Naive thymus-derived CD4-positive, alpha-beta T cell (primary cell): ENCODE measurements at places on chromosomes 3 and 15. TPM values are rescaled to one million over a fixed set of nuclear protein-coding genes. Genes with fewer than 3 reads are reported as not detected.

GRCh38 chr3:15768421-15769255, 29.1 kb downstream of the ANKRD28 start:
- H3K36me3 ChIP-seq, result no peaks in the 10 kb centered on the region
- no peak overlapping the region for H3K4me3 ChIP-seq
- no peaks in the 10 kb centered on the region for H3K27me3 ChIP-seq
- no peak overlapping the region for H3K27ac ChIP-seq
- no peaks in the 10 kb centered on the region for H3K4me1 ChIP-seq

GRCh38 chr3:45145223-45145622, 955 bp downstream of the CDCP1 start:
- peaks cover 13% of the 10 kb centered on the region for H3K4me1 ChIP-seq
- H3K27ac ChIP-seq, result no peak overlapping the region
- no peaks in the 10 kb centered on the region for H3K36me3 ChIP-seq
- H3K27me3 ChIP-seq, result no peaks in the 10 kb centered on the region

DNA sequence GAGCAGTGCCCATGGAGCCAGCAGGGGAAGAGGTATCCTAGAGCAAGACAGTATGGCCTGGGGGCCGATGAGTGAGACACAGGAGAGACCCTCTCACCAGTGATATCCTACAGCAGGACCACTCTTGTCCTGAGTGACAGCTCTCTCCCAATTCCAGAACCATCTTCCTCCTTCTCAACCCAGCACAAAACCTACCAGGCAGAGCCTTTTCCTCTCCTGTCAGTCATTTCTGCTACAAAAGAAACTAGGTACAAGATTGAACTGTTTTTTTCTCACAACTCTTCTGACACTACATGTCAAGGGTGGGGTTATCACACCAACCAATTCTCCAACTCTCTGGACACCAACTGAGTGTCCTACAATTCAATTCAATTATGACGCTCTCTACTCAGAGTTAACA, 506.6 kb downstream of the EPHB1 start:
- no peaks in the 10 kb centered on the region for H3K36me3 ChIP-seq
- no peaks in the 10 kb centered on the region for H3K27me3 ChIP-seq
- H3K27ac ChIP-seq, result no peak overlapping the region

- H3K27ac ChIP-seq, result no peak overlapping the region
- no peaks in the 10 kb centered on the region for H3K36me3 ChIP-seq
- no peak for DNase-seq
- no peak overlapping the region for H3K4me3 ChIP-seq
- H3K4me1 ChIP-seq, result no peaks in the 10 kb centered on the region
Measured at GRCh38 chr15:67865331-67865730, 25.5 kb upstream of the RNU6-1 start.

DNA sequence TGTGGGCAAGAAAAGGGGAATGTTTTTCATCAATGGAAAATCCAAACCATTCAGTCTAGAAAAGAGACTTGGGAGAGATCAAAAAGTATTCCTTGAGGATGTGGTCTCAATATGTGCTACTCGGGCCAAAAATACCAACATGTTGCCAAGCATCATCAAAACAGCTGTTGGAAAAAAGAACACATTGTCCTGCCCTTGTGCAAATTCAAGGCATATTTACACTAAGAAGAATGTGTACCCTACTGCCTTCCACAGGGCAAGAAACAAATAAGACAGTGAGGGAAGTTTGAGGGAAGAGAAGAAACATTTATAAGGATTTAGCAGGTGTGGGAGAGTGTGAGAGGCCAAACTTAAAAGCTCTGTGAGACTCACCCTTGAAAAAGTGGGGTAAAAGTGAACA, 252.1 kb downstream of the NTRK3 start:
- no peak overlapping the region for H3K27ac ChIP-seq
- H3K4me1 ChIP-seq, result no peaks in the 10 kb centered on the region
- H3K36me3 ChIP-seq, result no peaks in the 10 kb centered on the region
- no peak for DNase-seq

DNA sequence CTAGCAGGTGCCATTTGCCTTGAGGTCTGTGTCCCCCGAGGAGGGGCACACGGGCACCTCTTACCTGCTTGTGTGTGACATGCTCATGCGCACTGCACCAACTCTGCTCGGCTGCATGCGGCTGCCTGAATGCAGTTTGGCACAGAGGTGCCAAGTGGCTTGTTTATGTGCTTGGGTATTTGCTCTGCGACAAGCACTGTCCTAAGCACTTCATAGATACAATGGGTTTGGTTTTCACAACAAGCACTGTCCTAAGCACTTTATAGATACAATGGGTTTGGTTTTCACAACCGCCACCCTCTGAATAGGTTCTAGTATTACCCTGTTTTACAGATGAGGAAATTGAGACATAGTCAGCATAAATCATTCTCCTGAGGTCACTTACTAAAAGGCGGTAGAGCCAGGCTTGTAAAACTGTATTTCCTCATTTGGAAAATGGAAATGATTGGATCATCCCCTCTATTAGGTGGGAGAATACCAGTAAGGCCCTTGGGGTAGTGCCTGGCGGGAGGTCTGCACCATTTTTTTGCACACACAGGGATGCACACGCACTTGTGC, 487 bp downstream of the ITIH4 start:
- H3K36me3 ChIP-seq, result no peaks in the 10 kb centered on the region
- DNase-seq, result no peak
- H3K4me1 ChIP-seq, result no peaks in the 10 kb centered on the region
- no peak overlapping the region for H3K27ac ChIP-seq
- H3K4me3 ChIP-seq, result no peak overlapping the region

- no peak for DNase-seq
- H3K27me3 ChIP-seq, result no peaks in the 10 kb centered on the region
- no peaks in the 10 kb centered on the region for H3K4me1 ChIP-seq
- no peak overlapping the region for H3K27ac ChIP-seq
Measured at GRCh38 chr3:123353850-123354233, 95.0 kb downstream of the ADCY5 start.

GRCh38 chr15:74258456-74259291, 22.5 kb downstream of the CCDC33 start:
- no peaks in the 10 kb centered on the region for H3K4me1 ChIP-seq
- no peaks in the 10 kb centered on the region for H3K36me3 ChIP-seq
- H3K27me3 ChIP-seq, result no peaks in the 10 kb centered on the region
- no peak overlapping the region for H3K27ac ChIP-seq
- DNase-seq, result no peak

GRCh38 chr3:138186803-138187295, 252 bp upstream of the ARMC8 start:
- no peaks in the 10 kb centered on the region for H3K36me3 ChIP-seq
- peaks cover 13% of the 10 kb centered on the region for H3K4me1 ChIP-seq
- H3K4me3 ChIP-seq, result peak overlapping the region; percentile 98
- peak; percentile 87 for DNase-seq
- no peaks in the 10 kb centered on the region for H3K27me3 ChIP-seq

DNA sequence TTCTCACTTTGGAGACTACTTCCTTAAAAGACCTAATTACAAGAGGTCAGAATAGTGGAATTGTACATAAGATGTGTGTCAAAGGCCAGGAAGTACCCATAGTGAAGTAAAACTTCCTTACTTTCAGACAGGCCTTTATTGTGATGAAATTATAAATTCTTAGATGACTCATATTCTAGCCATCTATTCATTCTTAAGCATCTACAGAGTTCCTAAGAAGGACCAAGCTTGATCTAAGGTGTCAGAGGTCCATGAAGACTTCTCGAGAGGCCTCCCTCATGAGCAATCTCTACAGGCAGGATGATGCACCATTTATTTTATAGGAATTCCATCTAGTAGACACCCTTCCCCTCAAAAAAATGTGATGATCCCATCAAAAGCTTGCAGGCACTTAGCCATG, 493.3 kb downstream of the MAGI1 start:
- H3K4me3 ChIP-seq, result no peak overlapping the region
- H3K27me3 ChIP-seq, result no peaks in the 10 kb centered on the region
- DNase-seq, result no peak
- H3K36me3 ChIP-seq, result no peaks in the 10 kb centered on the region
- H3K27ac ChIP-seq, result no peak overlapping the region

DNA sequence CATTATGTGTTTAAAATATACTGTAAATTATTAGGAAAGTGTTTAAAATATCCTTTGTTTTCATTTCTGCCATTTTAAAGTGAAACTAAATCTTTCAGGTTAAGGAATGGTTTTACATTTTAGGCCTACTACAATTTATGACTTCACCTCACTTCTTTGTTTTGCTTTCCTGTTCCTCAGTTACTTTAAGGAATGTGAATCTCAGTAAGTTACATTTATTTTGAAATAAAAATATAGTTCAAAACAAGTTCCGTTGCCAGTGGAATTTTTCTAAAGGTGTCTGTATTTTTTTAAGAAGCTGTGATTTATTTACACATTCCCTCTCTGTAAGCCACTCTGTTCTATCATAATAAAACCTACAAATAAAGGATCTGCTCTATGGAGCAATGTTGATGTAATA, 630.9 kb upstream of the AGTR1 start:
- no peak overlapping the region for H3K27ac ChIP-seq
- H3K27me3 ChIP-seq, result no peaks in the 10 kb centered on the region
- DNase-seq, result no peak
- no peak overlapping the region for H3K4me3 ChIP-seq
- H3K4me1 ChIP-seq, result no peaks in the 10 kb centered on the region

GRCh38 chr3:144270100-144270499, 298.5 kb downstream of the DIPK2A start:
- H3K36me3 ChIP-seq, result no peaks in the 10 kb centered on the region
- no peaks in the 10 kb centered on the region for H3K4me1 ChIP-seq
- DNase-seq, result no peak
- H3K27ac ChIP-seq, result no peak overlapping the region
- H3K4me3 ChIP-seq, result no peak overlapping the region

GRCh38 chr3:99330924-99331532, 307.4 kb upstream of the COL8A1 start:
- no peak overlapping the region for H3K27ac ChIP-seq
- H3K36me3 ChIP-seq, result no peaks in the 10 kb centered on the region
- no peaks in the 10 kb centered on the region for H3K27me3 ChIP-seq
- no peaks in the 10 kb centered on the region for H3K4me1 ChIP-seq

DNA sequence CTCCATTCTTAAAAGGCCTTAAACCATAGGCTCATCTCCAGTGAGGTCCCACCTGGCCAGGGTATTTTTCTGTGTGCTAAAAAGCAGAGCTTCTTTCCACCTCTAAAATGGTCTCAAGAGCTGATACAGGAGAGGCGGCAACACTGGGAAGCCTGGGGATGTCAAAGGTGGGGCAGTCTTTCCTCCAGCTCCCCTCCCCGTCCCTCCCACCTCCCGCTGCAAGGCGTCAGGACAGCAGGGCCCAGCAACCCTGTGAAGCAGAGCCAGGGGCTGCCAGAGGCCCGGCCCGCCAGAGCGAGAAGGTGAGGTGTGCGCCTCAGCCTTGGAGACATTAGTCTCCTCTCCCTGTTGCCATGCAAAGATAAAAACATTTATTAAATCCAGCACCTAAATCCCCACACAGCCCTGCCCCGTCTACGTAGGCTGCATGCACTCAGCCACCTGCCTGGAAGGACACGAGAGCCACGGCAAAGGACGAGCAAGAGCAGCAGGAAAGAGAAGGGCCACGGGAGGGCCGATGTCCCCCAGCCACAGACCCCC, 75.6 kb downstream of the FAM174B start:
- no peaks in the 10 kb centered on the region for H3K36me3 ChIP-seq
- H3K27me3 ChIP-seq, result no peaks in the 10 kb centered on the region
- no peaks in the 10 kb centered on the region for H3K4me1 ChIP-seq
- H3K27ac ChIP-seq, result no peak overlapping the region
- DNase-seq, result no peak

DNA sequence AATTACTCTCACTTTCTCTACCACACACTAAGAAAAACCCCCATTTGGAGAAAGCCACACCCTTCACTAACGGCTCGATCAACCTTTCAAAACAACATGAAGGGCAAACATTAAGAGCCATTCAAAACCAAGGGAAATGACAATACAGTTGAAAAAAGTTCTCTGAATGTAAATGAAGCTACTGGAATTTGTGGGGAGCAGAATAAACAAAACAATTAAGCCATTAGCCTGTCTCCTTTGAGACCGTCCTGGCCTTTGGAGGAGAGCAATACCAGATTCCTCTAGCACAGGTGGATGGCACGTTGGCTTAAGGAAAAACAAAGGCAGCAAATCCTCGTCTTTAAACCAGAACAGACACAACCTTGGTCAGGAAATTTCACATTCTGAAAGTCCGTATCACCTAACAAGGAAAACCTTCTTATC, 18.7 kb downstream of the MYO1E start:
- peaks cover 11% of the 10 kb centered on the region for H3K4me1 ChIP-seq
- H3K4me3 ChIP-seq, result no peak overlapping the region

DNA sequence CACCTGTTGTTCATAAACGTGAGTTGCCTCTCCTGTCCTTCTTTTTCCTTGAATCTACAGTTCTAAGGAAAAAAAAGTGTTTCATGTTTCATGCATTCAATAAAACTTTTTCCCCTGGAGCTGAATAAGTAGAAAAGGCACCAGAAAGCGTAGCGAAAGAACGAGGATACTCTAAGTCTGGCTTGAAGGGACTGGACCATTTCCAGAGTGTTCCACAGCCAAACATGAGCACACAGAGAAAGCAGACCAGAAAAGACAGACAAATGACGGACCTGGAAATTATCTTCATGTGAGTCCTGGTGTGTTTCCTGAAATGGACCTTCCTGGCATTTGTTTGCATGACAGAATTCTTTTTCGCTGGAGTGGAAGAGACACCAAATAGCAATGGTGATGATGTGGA, 204.7 kb downstream of the SV2B start:
- no peaks in the 10 kb centered on the region for H3K27me3 ChIP-seq
- H3K27ac ChIP-seq, result no peak overlapping the region
- H3K4me1 ChIP-seq, result peaks cover 36% of the 10 kb centered on the region
- H3K36me3 ChIP-seq, result no peaks in the 10 kb centered on the region

- H3K27me3 ChIP-seq, result no peaks in the 10 kb centered on the region
- H3K4me3 ChIP-seq, result no peak overlapping the region
- H3K4me1 ChIP-seq, result peaks cover 6% of the 10 kb centered on the region
- H3K27ac ChIP-seq, result no peak overlapping the region
- H3K36me3 ChIP-seq, result no peaks in the 10 kb centered on the region
- no peak for DNase-seq
Measured at GRCh38 chr15:74723754-74724334, 1.5 kb downstream of the CYP1A1 start.

GP5 gene
- total RNA-seq, result 11.3 TPM

TMEM266 gene
- not detected in 2 replicates for total RNA-seq

KCNH8 gene
- 0.29 TPM for total RNA-seq

SEMA6D gene
- not detected for total RNA-seq

DGKG gene
- total RNA-seq, result 10.0 TPM

PLAAT1 gene
- total RNA-seq, result not detected

CADM2 gene
- total RNA-seq, result not detected in 2 replicates

ZDHHC3 gene
- 47.4 and 54.0 TPM in 2 replicates for total RNA-seq

PLSCR5 gene
- not detected for total RNA-seq

RETNLB gene
- total RNA-seq, result not detected
